ENCODE measurements at places on chromosomes 11 and 22.

DNA sequence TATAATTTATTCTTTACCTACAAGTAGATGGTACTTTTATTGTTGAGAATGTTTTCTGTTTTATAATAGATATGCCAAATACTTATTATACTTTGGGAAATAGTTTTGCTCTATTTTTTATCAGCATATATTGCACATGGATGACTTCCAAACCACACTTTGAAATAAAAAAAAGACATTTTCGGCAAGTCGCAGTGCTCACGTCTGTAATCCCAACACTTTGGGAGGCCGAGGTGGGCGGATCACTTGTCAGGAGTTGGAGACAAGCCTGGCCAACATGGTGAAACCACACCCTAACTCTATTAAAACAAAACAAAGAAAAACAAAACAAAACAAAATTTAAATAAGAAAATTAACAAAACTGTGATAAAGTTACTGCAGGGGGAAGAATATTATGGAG is 983.9 kb upstream of the CNTN5 start:
- DNase-seq, result no peak

DNA sequence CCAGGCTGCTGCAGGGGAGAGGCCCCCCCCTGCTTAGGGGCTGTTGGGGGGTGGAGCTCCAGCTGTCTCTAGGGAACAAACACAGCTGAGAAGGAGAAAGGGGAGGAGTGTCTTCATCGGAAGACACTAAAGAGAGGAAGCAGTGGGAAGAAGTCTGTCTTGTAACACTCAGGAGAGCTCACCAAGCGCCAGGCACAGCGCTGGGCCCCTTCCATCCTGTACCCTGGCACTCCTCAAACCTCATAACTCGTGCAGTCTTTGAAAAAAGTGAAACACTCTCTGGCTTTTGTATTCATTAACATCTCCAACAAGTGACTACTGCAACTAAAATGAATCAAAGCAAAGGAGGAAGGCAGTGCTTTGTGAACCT is 67.4 kb upstream of the PRDM11 start:
- DNase-seq, result no peak

DNA sequence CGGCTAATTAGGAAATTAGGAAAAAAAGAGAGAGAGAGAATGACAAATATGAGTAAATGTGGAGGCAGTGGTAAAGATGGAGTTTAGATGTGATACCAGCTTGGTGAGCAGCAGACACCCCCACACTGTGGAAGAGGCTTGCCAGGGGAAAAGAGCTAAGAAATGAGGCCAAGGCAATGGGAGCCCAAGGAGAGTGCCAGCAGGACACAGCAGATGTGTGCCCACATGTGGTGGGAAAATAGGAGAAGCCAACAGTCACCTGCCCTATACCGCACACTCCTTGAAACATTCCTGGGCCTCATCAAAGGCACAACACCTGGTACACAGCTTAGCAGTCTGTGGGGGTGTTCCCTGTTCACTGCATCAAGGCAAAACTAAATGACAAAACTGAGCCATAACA is 104.9 kb downstream of the FAM76B start:
- DNase-seq, result no peak

DNA sequence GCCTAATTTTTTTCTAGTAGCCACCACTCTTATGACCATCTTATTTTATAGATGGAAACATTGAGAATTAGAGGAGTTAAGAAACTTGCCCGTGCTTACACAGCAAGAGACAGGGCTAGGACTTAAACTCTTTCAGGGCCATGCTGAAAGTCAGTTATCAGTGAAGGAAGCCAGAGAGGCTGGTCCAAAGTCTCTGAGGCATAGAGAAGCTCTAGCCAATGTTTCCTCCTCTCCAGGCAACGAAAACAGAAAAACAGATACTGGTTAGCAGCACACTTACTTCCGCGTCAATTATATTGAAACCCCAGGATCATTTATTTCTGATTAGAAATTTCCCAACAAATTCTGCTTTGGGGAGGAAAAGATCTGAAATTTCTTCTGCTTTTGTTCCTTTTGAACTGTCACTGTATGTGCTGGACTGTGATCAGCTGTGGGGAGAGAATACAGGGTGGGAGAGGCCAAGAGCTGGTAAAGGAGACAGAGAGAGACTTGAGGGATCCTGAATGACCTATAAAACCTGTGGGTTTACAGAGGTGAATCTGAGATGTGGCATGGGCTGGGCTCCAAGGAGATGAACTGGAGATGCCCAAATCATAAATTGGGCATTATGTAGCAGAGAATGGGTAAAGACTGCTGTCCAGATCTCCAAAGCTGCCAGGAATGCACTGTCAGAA is 37.5 kb upstream of the CAPRIN1 start:
- no peak for DNase-seq

- no peak for DNase-seq
Measured at GRCh38 chr11:107018219-107018901, at the start of gene GUCY1A2. Gene GUCY1A2 (minus strand): TSS chr11:107018476. CDS start chr11:107018055, 421 bp downstream.

GRCh38 chr11:628056-628455 is 1.1 kb upstream of the SCT start:
- no peak for DNase-seq

DNA sequence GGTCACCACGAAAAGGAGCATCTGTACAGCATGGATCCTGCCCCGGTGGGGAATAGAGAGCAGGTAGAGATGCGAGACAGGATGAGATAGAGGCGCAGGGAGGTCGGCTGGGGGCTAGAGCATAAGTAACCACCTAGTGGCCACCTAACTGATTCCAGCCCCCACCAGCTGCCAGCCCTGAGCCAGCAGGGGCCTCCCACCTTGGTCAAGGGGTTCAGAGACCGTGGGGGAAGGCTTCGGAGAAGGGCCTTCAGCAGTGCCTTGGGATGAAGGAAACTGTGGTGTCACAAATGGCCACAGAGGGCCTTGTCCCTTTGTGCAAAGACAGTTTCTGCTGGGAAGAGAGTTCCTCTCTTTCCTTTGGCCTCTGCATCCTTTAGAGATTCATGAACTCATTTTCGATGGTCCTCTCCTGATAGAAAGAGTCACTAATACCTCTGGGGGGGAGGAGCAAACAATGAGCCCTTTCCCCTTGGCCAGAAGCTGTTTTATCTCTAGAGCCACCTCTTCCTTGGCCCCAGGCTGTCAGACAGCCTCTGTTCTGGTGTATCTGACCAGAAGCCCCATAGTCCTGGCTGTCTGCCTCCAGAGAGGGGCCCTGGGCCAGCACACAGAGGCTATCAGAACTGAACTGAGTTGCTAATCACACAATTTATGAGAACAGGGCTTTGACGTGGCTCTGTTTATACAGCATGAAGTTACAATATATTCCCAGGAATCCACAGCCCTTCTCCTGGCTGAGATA is 146.0 kb downstream of the PARVA start:
- DNase-seq, result no peak

- DNase-seq, result no peak
Measured at GRCh38 chr11:128481135-128481534, 106.2 kb downstream of the ETS1 start.

DNA sequence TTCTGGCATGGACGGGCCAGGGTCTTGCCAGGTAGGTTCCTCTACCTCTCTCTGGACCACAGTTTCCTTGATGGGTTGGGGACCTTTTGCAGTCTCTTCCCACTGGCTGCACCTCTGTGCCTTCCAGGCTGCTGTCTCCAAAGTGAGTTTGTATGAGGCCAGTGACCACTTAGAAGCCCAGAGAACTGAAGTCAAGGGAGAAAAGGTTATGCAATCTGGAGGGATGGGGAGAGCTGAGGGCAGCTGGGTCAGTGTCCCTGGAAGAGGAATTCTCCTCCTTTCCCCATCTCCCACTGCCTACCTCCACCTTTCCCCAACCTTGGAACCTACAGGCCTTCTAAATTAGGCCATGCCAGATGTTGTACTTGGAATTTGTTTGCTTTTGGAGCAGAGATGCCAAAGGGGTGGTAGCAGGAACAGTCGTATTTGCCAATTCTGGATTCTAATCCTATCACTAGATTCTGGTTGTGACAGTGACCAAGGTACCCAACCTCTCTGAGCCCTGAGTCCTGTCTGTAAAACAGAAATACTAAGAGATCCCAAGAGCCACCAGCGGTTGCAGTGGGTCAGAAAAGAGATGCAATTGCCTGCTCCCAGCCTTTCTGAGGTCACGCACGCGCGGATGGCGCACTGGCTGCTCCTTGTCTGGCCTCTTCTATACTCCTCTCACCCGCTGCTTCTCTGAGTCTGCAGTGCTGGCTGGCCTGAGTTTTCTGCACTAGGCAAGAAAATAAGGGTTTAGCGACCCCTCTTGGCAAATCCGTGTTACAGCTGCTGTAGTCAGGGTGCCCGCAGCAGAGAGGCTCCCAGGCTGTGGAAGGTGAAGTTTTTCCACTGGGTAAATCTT is 10.7 kb upstream of the ACCSL start:
- peak; percentile 11 for DNase-seq

- no peak for DNase-seq
Measured at GRCh38 chr11:116929414-116930090, 92.1 kb upstream of the APOA1 start.

- no peak for DNase-seq
Measured at GRCh38 chr22:36594569-36594968, 65.6 kb upstream of the EIF3D start.

- no peak for DNase-seq
Measured at GRCh38 chr11:70128435-70128906, 50.4 kb downstream of the ANO1 start.

GRCh38 chr22:30781271-30781875 is 86.7 kb downstream of the OSBP2 start:
- no peak for DNase-seq

DNA sequence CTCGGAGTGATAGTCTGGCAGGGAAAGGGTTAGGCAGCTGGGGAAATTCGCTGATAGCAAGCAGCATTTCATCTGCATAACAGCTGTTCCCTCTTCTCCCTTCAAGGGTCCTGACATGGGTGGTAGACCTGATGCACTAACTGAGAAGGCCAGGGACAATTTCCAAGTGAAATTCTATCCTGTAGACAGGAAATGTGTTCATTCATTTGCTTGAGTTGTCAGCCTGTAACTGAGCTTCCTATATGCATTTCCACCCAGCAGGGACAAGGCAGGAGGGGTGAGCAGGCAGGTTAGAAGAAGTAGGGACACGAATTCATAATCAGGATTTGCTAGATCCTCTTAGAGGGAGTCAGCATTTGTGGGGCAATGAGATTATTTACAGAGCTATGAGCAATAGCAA is 154.3 kb upstream of the NCAM1 start:
- DNase-seq, result no peak

DNA sequence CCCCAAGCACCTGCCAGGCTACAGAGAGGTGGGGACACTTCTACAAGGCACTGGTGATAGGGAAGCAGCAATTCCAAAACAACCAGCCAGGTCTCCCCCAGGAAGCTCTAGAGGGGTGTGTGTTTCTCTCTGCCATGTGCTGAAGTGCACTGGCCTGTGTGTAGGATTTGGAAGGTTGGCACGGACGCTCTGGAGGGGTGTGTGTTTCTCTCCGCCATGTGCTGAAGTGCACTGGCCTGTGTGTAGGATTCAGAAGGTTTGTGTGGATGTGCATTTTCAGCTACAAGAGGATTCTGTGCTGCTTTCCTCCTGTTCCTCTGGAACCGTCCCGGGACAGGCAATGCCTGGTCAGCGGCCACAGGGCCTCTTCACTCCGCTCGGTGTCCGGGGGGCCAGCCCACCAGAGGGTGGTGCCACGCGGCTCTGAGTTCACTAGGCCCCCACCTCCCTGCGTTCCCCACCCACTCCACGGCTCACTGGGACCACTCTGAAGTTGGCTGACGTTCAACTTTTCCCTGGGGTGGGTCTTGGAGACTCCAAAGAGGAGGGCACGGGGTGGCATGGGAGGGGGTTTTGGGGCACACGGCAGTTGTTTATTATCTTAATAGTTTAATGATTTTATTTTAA is 552.8 kb downstream of the BRD1 start:
- DNase-seq, result no peak

DNA sequence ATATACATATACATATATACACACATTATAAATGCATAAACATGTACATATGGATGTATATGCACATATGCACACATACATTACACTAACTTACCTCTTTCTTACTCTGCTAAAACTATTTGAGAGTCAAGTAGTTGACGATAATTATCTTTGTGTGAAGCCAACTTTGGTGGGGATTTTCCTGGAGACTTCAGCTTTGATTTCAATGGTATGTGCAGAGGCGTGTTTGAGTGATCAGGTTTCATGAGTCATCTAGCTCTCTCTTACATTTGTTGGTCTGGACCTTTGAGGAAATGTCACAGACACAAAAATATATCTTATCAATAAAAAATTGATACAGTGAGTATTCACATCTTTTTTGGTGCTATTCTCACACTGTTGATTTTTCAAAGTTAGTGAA is 769.1 kb upstream of the LUZP2 start:
- no peak for DNase-seq

GRCh38 chr11:73539506-73540084 is 58.3 kb downstream of the FAM168A start:
- no peak for DNase-seq

DNA sequence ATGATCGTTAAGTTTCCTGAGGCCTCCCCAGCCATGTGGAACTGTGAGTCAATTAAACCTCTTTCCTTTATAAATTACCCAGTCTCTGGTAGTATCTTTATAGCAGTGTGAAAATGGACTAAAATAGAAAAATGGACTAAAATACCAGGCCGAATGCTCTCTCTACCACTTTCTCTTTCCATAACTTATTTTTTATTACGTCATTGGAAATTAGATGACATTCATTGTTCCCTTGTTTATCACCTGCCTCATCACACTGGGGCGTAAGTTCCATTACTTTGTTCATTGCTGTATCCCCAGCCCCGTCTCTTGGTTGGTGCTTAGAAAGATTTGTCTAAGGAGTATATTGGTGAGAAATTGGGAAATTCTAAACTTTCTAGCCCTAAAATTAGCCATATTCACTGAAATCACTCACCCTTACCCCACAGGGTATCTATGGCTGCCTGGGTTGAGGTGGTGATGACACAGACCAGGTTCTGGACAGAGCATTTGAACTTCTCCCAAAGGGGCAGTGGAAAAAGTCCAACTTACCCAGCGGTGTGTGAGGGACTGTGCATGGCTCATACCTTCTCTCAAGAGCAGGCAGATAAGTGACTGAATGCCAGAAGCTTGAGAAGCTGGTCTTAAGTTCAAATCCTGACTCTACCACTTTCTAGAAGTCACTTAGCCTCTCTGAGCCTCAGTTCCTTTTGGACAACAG is 50.9 kb upstream of the TP53I11 start:
- no peak for DNase-seq

GRCh38 chr22:49937758-49938564 is 19.5 kb downstream of the CRELD2 start:
- DNase-seq, result no peak

Data from NCI-H187 treated with DMSO at 0.1 percent for 48 hours (cell line).